ENCODE measurements at places on chromosomes 3 and 15.

DNA sequence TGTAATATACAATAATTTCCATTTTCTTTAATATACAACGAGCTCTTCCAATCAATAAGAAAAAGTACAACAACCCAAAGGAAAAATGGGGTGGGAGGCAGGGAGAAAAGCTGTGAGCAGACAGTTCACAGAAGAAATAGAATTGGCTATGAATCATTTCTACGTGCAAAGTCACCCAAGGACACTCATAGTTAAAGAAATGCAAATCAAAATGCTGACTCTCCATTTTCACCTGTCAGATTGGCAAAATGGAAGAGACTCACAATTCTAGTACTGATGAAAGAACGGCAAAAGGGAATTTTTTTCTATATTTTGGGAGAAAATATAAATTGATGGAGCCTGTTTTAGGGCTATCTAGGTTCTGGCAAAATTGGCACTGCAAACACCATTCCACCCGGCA, 116.3 kb upstream of the MEF2A start:
- no peak for DNase-seq

DNA sequence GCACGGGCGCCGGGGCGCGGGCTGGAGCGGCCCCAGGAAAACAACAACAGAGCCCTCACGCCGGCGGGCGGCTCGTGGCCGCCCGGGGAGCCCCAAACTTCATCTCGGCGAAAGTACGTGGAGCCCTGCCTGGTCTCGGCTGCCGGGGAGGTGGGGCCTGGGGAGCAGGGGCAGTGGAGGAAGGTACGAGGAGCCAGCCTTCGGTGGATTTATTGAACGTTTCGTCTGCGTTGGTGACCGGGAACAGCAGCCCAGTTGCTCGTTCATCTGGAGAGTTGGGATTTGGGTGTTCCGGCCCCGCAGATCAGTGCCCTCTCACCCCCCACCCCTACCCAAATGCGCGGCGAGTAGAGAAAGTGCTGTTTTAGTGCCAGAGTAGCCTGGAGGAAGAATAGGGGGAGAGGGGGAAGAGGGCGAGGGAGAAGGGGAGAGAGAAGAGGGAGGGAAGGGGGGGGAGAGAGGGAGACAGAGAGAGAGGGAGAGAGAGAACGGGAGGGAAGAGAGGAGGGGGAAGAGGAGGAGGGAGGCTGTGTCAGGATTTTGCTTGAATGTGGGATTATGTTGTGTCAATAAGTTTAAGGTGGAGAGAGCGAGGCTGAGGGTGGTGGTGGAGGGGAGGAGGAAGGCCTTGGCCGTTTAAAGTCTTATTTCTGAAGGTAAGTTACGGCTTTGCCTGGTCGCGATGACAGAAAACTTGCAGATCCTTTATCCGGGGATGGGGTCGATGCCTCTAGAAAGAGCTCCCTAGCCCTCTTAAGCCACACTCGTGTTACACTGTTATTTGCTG, 970 bp downstream of the BBX start:
- DNase-seq: peak; percentile 28

DNA sequence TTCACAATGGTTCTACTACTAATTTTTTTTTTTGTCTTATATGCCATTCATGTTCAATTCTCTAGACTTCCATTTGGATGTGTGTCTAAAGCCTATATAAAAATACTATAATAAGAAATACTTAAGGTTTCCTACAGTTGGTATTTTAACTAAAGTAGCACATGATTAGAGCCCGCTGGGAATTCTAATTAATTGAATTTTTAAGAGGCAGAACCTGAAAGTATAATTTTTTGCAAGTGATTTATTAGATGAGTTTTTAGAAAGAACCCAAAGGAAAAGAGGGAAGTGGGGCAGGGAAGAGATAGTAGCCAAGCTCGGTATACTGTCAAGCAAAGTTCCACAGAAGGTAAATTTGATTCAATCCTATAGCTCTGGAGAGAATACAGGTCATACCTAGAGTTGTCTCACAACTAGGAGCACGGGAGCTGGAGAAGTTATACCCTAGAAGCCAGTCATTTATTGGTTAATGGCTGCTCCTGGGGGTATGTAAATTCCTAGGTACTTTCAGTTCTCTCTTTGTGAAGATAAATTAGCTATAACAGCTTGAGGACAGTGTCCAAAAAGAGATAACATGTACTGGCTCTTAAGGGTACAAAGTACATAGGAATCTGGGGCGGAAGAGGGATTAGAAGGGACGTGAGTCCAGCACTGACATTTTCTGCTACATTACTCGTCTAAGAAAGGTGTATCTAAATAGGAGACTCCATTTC, 225.6 kb downstream of the CNTN6 start:
- no peak for DNase-seq

DNA sequence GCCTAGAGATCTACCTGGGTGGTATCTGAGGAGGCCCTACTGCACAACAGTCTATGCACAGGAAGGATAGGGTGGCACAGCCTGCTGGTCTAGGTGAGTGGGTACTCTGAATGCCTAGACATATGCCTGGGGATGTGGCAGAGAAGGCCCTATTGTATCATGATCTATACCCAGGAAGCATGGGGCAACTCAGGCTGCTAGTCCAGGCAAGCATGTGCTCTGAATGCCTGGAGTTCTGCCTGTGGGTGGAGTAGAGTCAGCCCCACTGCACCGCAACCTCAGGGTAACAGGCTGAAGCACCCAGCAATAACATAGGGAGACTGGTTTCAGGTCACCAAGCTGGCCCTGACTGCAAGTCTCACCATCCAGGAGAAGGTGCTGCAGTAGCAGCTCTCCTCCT, 224.7 kb downstream of the MFSD1 start:
- no peak for DNase-seq

- no peak for DNase-seq
These were observed 28.2 kb downstream of the CCR9 start for GRCh38 chr3:45914362-45915058.

GRCh38 chr3:13543253-13543652, 5.7 kb upstream of the FBLN2 start:
- no peak for DNase-seq

DNA sequence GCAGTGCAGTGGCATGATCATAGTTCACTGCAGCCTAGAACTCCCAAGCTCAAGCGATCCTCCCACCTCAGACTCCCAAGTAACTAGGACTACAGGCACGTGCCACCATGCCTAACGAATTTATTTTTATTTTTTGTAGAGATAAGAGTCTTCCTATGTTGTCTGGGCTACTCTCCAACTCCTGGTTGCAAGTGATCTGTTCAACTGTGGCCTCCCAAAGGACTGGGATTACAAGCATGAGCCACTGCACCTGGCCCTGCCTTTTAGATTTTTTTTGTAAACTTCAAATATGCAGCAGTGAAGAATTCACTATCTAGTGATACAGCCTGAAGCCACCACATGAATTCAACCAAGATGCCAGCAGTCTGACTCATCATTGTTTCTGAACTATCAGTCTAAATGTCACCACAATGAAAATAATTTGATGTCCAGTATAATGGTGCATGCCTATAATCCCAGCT, 32.7 kb downstream of the UBXN7 start:
- no peak for DNase-seq

DNA sequence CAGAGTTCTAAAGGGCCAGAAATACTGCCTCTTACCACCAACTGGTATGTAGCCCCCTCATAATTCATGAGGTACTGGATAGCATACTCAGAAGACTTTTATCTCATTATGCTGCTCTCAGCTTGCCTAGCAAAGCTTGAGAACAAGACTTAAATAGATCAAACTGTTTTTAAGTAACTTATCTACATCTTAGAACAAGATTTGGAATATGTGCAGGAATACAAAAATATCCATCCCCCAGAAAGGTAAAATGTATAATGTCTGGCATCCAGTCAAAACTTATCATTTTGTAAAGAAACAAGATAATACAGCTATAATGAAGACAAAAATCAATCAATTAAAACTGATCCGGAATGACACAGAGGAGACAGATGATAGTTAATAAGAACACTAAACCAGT, 400.4 kb upstream of the TGFBR2 start:
- DNase-seq: no peak

- DNase-seq: no peak
These were observed at the start of gene SLCO3A1 for GRCh38 chr15:91853511-91853947. Gene SLCO3A1 (plus strand): TSS chr15:91853708.

GRCh38 chr3:136270179-136270578, 20.0 kb downstream of the PCCB start:
- no peak for DNase-seq

- DNase-seq: no peak
These were observed 4.6 kb upstream of the FBLN2 start for GRCh38 chr3:13544293-13544831.

GRCh38 chr3:123256256-123256655, 54.5 kb downstream of the SEC22A start:
- no peak for DNase-seq

GRCh38 chr3:32045091-32045915, 61.1 kb upstream of the GPD1L start:
- peak; percentile 54 for DNase-seq

DNA sequence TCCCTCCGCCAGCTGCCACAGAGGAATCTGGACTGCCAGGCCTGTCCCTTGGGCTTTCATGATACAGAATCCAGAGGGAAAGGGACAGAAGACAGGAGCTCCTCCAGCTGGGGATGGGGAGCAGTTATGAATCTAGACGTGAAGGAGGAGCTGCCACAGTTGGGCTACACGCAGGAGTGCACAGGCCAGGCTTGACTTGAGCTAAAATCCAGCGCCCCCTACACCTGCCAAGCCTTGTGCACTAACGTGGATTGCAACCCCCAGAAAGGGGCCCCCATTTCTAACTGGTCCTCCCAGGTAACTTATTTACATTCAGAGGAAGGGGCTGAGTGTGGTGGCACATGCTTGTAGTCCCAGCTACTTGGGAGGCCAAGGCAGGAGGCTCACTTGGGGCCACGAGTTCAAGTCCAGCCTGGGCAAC, 14.3 kb downstream of the KLHL6 start:
- no peak for DNase-seq

DNA sequence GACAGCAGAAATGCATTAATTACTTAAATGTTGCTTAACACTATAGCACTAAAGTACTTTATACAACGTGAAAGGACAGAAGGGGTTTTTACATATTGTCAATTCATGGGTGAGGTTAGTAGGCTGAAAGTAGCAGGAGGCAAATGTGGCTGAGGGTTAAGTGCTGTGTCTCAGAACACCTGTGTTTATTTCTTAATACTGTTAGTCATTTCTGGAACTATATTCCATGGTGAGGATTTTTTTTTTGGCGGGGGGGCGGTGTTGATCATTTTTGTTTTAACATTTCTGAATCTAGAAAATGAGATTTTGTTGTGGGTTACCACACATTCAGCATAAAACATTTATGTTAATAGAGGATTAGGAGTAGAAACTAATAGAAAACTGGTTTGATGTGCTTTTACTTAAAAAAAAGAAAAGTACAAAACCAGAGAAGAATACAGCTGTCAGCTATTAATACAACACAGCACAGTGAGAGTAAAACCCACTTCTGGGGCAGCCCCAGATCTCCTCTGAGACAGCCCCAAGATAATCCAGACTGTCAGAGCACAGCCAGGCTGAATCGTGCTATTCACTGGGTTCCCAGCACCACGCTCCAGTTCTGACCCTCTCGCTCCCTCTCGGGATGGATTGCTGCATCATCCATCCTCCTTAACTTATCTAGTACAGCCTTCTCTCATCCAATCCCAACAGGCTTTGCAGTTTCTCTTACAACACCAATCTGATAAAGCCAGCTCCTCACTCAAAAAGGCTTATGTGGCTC, 307.7 kb downstream of the TUSC7 start:
- no peak for DNase-seq

DNA sequence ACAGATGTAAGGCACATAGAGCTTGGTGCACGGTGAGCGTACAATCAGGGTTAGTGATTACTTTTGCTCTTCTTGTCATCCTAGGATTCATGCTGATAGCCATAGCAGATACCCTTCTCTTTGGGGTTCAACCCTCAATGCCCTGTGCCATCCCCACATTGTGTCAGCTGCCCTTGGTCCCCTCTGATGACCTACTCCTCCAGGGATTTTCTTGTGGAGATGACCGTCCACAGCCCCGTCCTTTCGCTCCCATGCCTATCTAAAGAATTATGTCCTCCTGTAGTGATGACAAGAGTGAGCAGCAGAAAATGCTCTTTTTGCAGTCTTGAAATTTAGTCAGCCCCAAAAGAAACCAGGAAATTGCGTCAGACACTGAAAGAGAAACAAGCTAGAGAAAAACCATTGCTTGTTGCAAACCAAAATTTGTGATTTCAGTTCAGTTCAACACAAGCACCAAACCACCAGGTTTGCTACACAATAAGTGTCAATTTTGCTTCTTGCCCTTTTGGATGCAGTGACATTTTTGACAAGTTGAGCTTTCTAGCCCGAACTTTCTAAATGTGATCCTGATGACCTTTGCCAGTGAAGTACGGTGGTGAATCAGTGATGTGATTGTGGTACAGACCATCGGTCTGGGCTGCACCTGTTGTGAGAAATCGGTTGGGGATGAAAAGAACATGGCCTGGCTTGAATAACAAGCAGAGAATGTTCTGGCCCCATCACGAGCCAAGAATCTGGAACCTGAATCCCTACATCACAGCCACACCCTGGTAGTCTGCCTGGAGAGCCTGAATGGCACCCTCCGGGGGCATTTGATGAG, 41.3 kb downstream of the CMTM7 start:
- DNase-seq: no peak

DNA sequence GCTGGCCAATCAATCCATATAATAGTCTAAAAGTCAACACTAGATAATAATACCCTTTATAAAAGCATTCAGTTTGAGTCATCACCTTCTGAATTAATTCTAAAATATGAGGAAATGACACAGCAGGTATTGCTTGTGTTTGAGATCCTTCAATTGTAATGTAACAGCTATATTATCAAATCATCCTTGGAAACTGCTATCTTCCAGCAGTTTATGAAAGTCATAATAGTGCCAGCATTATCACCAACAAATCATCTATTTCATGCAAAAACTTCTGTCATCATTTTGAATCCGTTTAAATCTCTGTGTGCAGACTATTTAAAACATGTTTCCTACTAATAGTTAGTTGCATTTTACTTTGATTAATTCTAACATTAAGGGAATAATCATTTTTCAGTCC, 468.7 kb downstream of the CADM2 start:
- no peak for DNase-seq

DNA sequence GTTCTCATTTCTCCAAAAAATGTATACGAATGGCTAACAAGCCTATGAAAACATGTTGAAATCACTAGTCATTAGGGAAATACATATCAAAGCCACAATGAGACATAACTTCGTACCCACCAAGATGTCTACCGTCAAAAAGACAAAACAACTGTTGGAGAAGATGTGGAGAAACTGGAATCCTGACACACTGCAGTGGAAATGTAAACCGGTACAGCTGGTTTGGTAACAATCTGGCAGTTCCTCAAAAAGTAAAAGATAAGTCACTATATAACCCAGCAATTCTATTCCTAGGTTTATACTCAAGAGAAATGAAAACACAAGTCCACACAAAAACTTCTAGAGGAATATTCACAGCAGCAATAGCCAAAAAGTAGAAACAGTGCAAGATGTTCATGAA, 7.0 kb downstream of the SCAPER start:
- no peak for DNase-seq

Data from NCI-H1694 (cell line).